Activated CD4-positive, alpha-beta T cell treated with anti-CD3 and anti-CD28 coated beads, Interleukin-2, amount 50 U/mL, for 24 hours (primary cell): ENCODE measurements at places on chromosomes 3 and 15.

- DNase-seq, result no peak
These were observed 3.1 kb downstream of the GP5 start for GRCh38 chr3:194395778-194396538.

DNA sequence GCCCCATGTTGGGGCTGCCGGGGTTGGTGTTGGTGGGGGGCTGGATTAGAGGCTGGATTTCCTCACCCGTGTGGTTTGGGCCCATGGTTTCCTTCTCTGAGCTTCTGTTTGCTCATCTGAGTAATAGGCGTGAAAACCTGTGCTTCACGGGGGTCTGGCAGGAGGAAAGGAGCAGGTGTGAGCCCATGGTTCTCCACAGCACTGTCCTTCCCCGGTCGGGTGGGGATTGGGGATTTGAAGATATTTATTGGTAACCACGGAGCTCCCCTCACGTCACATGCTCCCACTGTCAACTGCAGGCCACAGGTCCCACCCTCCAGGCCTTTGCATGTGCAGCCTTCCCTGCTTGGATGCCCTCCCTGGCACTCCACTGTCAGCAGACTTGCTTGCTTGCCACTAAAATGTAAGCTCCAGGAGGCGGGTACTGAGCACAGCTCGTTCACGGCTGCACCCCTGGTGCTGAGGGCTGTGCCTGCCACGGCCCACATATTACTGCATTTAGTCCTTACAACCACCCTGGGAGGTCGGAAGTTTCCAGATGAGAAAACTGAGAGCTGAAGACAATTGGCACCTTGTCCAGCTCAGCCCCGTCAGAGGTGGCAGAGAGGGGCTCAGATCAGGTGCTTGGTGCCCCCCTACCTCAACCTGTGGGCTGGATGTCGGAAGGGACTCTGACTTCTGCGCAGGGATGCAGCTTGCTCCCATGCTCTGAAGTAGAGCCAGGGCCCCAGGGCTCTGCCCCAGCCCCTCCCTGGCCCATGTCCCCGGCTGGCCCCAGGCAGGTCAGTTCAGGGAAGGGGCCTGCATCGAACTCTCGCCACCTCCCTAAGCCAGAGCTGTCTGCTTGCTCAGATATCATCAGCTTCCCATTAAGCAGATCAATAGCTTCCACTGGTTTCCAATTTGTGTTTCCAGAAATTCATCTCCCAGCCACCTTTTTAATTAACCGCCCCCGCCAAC lies 29.4 kb upstream of the IQSEC1 start:
- DNase-seq, result no peak

DNA sequence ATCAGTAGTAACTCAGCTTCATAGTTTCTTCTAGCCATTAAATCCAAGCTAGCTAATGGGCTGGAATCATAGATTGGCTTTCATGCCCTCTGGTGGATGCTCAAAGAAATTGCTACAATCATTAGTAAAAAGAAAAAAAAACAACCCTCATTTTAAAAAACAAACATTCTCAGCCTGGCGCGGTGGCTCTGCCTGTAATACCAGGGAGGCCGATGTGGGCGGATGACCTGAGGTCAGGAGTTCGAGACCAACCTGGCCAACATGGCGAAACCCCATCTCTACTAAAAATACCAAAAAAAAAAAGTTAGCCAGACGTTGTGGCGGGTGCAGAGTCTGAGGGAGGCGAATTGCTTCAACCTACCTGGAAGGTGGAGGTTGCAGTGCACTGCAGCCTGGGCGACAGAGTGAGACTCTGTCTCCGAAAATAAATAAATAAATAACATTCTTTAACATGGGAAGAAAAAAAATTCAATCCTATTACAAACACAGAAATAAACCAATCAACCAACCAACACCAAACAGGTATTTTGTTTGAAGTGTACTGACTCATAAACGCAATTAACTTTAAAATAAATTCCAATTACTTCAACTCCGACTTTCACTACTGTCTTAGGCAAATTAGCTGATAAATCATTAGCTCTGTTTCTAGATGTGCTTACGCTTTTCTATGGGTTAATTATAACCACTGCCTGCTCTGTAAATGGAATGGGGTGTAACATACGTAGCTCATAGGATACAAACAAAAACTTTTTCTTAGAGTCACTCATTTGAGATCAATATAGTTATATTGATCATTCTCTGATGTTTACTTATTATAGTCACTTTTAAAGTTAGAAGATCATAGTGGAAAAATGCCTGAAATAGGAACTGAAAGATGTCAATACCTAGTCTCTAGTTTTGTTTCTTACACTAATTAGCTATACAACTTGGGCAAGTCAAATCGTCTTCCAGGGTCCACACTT lies 24.9 kb downstream of the TMEM207 start:
- peak; percentile 5 for DNase-seq

DNA sequence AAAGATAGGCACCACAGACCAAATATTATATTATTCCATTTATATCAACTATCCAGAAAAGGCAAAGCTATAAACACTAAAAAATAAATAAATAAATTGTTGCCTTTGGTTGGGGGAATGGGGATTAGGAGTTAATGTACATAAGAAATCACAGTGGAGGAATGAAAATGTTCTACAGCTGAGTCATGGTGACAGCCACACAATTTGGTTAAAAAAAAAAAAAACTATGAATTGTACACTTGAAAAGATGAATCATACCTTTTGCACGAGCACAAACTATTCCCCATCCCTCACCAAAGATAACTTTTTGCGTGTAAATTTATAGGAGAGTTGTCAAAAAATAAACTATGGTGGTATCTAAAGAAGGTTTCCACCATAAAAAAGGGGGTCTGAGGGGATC lies 103.2 kb downstream of the TBC1D5 start:
- no peak for DNase-seq

DNA sequence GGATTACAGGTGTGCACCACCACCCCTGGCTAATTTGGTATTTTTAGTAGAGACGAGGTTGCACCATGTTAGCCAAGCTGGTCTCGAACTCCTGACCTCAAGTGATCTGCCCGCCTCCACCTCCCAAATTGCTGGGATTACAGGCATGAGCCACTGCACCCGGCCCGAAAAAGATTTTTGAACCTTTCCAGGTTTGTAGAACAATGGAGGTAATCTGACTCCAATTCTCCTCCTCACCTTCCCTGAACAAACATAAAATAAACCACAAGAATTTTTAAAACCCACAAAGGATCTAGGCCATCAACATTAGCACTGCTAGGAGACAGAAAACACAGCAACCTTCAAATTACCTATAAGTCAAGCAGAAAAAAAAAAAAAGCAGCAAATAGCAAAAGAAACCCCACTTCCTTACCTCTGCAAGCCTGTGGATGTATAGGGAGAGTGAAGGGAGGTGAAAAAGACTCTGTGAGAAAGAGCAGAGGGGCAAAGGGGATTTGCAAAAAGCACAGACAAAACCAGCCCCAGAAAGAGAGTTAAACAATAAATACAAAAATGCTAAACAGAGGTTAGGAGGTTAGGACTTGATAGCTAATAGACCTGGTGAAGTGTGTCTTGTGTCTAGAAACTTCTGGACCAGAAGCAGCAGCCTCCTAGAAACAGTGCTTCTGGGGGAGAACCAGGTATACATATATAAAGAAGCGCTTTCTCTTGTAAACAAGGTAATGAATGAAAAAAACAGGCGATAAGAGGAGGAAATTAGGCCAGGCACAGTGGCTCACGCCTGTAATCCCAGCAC lies 32.1 kb downstream of the TFDP2 start:
- DNase-seq, result no peak

DNA sequence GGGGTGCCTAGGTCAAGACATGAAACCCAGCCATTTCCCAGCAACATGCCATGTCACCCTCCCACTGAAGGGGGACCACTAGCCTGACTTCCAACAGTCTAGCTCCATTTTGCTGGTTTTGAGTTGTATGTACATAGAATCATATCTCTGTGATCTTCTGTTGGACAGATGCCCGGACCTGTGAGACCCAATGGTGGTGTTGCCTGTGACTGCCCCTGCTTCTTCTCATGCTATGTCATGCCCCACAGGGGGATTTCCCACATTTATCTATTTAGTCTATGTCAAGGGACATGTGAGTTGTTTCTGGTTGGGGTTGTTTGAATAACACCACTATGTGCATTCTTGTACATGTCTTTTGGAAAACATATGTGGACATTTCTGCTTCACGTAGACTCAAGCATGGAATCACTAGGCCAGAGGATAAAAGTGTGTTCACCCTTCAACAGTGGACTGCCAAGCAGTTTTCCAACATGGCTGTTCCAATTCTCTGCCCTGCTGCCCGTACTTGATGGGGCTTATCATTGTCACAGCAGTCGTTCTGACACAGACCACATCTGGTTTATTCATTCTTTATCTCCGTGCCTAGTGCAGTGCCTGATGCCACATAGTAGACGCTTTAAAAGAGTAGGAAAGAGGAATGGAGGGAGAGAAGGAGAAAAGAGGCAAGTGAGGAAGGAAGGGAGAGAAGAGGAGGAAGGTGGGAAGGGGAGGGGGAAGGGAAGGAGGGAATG lies 114.4 kb downstream of the TPRA1 start:
- DNase-seq, result no peak

DNA sequence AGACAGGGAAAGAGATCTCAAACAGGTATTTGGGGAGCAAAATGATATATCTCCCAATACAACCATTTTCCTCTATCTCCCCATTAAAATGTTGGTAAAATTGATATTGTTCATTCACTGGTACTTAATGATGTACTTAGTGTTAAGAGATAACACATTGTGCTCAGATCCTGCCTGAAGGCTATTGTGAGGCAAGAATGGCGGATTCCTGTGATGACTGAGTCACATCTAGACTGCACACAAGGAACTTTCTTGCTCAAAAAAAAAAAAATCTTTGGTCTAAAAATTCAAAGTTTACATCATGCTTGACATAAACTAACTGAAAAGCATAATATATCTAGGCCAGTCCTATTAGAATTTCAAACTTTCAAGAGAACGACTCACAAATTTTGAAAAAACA lies 171.1 kb upstream of the TTC14 start:
- no peak for DNase-seq

DNA sequence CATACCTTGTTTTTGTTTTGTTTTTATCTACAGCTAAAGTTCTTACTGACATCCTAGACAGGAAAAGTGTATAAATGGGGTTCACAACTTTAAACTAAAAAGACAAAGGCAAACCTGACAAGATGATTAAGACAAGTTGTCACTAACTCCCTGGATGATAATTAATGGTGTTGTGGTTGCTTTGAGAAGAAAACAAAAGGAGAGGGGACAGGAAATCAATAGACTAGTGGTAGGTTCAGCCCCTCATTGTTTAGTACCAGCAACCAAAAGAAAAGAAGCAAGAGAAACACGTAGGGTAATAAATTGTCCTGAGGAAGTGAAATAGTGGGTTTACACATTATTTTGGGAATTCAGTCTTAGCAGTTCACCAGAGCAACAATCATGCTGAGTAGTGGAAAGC lies 78.8 kb downstream of the BFSP2 start:
- DNase-seq, result no peak

- DNase-seq, result no peak
These were observed 180.4 kb upstream of the COL8A1 start for GRCh38 chr3:99458013-99458412.

DNA sequence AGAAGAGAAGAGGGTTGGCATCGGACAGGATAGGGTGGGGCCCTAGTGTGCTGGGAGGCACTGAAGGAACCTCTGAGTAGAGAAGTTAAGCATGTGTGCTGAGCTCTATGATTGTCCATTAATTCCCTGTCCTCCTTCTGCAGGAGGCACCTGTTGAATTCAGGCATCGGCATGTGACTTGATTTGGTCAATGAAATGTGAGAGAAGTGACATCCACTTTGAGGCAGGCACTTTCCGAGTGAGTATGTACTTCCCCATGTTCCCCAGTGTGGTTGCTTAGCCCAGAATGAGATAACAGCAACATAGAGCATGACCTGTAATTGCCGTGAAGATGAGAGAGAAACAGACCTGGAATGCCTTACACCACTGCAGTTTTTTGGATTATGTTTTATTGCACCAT lies 224.8 kb downstream of the RPLP1 start:
- DNase-seq, result no peak

DNA sequence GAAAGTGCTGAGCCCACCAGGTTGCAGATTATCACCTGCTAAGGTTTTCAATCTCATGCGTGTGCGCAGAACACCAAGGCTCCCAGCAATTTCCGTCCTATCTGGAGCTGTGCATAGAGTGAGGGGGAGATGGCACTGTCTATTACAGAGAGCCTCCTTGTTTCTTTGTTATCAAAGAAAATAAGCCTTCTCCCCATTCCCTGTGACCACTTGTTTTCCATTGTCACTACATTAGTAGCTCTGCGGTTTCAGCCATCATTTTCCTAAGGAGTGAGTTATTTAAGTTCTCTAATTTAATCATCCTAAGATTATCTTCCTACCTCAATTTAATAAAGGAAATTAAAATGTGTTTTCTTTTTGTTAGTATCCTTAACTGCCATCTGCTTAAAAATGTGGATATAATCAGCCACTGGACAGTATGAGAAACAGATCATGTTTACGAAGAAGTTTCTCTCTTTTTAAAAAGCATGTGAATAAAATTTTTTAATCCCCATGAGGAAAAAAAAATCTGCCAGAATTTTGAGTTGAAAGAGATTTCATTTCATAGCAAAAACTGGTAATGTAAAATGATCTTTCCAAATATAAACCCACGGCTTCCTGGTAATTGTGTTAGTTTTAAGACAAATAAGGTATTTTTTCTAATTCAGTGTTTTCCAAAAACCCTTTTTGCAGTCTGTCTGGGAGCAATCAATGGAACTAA lies 172.3 kb upstream of the UBE2E1 start:
- no peak for DNase-seq

- no peak for DNase-seq
These were observed 158.5 kb upstream of the TPM1 start for GRCh38 chr15:62883938-62884479.

GRCh38 chr3:136650461-136650860 lies 101.7 kb downstream of the STAG1 start:
- no peak for DNase-seq

- DNase-seq, result no peak
These were observed 406.2 kb downstream of the RBMS3 start for GRCh38 chr3:29686889-29687592.

GRCh38 chr3:109070211-109070610 lies 47.7 kb downstream of the MORC1 start:
- DNase-seq, result no peak

GRCh38 chr3:149891621-149892020 lies 78.6 kb downstream of the RNF13 start:
- DNase-seq, result no peak

DNA sequence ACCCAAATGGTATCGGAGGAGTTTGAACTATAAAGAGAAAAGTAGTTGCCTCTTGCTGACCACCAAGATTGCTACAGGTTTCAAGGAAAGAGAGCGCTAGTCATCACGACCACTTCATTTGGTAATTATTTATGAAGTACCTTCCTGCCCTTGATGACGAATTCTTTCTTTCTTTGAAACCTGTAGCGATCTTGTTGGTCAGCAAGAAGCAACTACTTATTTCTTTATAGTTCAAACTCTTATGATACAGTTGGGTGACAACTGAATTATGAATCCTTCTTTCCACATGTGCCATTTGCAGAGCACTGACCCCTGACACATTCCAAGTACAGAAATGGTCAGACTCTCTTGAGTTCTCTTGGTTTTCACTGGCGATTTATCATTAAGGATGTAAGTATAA lies 46.8 kb downstream of the THRB start:
- no peak for DNase-seq

GRCh38 chr15:84947947-84948830 lies 33.5 kb upstream of the PDE8A start:
- no peak for DNase-seq
